Activated CD4-positive, CD25-positive, alpha-beta regulatory T cell (primary cell): ENCODE measurements at places on chromosomes 1 and 21.

DNA sequence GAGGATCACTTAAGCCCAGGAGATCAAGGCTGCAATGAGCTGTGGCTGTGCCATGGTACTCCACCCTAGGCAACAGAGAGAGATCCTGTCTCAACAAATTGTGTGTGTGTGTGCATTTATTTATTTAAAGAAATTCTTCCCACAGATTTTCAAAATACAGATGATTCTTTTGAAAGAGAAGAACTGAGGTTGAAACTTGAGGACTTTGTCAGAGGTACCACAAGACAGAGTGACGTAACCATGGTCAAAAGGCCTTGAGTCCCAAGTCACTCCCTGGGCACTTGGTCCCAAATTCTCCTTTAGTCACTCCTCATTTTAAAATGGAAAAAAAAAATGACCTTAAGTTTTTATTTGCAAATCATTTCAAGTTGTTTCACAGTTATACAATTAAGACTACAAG is 57.4 kb downstream of the TIAM1 start:
- no peak for DNase-seq

DNA sequence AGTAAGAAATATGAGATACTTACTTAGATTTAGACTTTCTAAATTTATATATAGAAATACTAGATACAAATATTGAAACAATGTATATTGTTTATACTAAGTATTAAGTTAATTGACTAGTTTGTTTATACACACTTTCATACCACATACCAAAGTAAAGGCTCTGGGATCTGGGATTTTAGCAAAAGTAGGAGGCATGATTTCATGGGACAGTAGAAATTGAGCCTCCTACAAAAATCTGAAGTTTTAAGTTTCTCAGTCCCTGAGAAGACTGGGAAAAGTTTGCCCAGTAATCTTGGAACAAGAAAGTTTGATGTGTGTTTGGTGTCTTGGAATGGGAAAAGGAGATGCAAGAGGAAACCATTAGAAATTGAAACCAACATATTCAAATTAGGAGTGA is 30.9 kb downstream of the KCTD3 start:
- DNase-seq = no peak

DNA sequence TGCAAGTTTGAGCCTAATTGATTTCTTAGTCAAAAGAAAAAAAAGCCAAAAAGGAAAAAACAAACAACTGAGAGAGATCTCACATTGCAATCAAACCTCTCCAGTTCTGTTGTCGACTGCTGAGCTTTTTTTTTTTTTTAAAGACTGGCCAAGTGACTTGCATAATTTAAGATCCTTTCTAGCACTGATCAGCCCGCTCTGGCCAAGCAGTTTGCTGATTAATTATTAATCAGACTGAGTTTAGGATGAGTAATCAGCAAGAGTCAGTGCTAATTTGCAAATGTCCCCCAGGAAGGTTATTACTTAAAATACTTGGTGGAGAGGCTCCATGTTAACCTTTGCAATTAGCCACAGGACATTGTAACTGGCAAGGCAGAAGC is 39.3 kb downstream of the HMGB4 start:
- no peak for DNase-seq

GRCh38 chr1:212459656-212460055 is 26.9 kb downstream of the NENF start:
- DNase-seq = no peak

GRCh38 chr21:33403128-33403785 is at the start of gene IFNGR2:
Gene IFNGR2, plus strand, starts transcription at chr21:33403413. Its CDS starts 131 bp downstream, at chr21:33403544.
- peak; percentile 30 for DNase-seq

DNA sequence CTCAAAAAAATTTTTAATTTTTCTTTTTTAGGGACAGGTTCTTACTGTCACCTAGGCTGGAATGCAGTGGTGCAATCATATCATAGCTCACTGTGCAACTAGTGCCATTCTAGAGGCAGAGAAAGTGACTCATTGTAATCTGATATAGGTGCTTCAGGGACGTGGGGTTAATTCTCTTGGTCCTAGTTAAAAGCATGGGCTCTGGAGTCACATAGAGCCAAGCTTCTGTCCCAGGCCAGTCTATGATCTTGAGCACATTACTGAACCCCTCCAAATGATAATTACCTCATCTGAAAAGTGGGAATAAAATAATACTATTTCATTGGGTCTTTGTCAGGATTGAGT is 1.1 kb upstream of the ADIPOR1 start:
- no peak for DNase-seq
